Stimulated activated CD4-positive, alpha-beta T cell treated with anti-CD3 and anti-CD28 coated beads, Interleukin-4, amount 100 ng/mL, for 1 hour (primary cell): ENCODE measurements at places on chromosomes 16 and 17.

- no peak for DNase-seq
Observed at GRCh38 chr17:9204637-9205329, 183.5 kb downstream of the NTN1 start.

GRCh38 chr17:61458000-61458399, 5.8 kb downstream of the TBX4 start:
- DNase-seq: no peak

DNA sequence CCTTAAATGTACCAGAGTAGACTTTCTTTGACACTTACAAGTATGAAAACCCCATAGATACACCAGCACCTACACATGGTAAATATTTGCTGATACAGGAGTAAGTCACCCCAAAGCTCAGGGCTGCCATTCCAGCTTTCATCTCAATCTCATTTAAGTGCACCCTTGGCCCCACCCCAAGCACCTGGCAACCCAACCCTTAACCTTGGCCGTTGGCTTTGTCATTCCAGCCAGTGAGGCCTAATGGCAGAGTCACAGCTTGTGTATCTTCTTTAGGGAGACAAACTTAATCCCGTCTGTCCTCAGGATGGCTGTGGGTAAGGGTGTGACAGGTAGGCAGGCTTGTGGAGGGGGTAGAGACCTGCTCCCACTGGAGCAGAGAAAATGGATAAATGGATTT, 31.5 kb upstream of the TMEM220 start:
- DNase-seq: no peak

- DNase-seq: no peak
Observed at GRCh38 chr16:52953215-52953614, 99.5 kb downstream of the CHD9NB start.

DNA sequence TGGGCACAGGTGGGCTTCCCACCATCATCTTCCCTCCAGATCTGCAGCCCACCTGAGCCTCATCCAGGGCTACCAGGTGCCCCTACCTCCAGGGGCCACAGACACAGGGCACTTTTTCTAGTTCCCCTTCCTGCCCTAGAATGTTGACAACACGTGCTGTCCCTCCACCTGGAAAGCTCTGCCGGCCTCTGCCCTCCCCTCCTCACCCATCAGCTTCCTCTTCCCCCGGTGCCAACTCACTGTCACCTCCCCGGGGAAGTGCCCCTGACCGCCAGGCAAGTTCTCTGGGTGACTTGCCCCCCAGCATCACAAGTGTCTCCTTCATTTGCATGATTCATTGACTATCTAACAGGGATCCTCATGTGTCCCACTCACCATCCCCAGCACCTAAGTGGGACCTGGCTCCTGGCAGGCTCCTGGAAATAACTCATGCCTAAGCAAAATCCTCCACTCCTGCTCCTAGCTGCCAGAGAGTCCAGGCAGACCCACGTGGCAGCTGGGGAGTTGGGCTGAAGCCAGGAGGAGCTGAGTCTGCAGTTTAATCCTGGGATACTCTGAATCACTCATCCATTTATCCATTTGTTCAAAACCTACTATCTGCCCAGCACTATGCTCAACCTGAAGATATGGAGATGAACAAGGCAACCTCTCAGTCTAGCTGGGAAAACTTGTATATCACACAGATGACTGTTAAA, 304.4 kb downstream of the FOXL1 start:
- DNase-seq: no peak

GRCh38 chr16:17469011-17469740, 1.6 kb downstream of the XYLT1 start:
- DNase-seq: no peak

GRCh38 chr17:79836510-79836971, 2.7 kb downstream of the CBX4 start:
- no peak for DNase-seq

DNA sequence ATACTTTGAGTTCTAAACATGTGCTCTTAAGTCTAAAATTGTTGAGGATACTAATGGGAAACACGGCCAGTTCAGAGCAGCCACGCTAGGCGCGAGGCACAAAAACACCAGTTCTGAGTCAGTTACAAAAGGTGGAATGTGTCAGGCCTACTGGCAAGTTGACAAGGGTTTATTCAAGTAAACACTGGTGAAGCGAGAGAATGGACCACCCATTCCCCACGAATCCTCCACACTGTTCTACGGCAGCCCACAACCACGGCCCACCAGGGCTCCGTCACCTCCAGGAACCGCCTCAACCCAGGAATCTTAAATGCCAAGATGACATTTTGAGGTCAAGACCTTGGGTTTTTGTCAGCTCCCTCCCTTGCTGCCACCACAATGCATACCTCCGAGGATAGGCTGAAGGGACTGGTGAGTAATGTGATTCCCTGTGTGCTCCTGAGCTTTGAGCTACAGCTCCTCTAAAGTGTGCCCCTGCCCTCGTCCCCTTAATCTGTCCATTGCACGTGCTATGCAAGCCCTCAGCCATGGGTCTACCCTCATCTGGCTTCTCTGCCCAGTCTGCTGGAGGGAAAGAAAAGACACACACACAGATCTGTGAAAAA, 28.5 kb upstream of the TRAP1 start:
- DNase-seq: no peak

DNA sequence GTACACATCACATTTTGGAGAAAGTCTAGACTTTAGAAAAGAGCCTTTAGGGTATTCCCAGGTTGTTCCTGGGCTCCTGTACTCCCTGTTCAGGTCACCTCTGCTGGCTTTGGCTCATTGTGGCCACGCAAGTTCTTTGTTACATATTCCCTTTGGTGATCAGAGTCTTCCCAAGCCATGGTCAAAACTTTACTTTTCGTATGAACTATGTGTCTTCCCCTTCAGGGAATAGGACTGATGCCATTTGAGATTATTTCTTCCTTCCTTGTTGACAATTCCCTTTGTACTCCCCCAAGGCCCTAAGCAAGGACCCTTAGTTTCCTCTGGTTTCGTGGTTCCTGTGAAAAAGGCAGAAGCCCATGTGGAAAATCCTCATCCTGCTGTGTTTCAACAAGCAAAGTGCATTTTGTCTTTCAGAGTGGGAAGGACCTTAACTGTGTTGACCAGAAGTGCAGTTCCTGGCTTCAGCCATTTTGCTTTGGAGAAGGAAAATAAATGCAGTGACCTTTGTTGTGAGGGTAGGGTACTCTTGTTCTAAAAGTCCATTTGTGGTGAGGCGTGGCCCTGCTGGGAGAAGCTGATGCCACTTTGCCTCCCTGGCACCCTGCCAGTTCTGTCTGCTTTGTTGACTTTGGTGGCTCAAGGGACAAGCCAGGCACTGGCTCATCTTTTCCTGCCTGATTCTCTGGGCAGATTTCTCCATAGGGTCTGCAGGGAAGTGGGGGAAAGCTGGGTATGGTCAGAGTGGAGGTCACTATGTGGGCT, 55.1 kb downstream of the ZNRF1 start:
- DNase-seq: no peak

DNA sequence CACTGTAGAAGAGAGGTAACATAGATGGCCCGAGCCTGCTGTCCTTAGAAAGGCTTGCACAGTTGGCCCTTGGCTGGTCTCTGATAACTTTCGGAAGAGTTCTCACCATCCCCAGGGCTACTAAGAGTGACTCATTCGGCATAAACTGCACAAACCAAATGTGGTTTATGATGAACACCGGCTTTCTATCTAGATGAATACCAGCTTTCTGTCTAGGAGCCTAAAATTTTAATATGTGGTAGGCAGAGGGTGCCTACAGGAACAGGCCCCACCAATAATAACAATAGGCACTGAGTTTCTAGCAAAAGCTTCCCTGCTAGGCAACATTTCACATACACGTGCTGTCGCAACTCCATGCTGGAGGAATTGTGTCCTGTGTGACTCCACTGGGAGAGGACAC, 15.4 kb downstream of the CNOT1 start:
- DNase-seq: no peak

GRCh38 chr17:5545051-5545987, 39.0 kb downstream of the NLRP1 start:
- no peak for DNase-seq

DNA sequence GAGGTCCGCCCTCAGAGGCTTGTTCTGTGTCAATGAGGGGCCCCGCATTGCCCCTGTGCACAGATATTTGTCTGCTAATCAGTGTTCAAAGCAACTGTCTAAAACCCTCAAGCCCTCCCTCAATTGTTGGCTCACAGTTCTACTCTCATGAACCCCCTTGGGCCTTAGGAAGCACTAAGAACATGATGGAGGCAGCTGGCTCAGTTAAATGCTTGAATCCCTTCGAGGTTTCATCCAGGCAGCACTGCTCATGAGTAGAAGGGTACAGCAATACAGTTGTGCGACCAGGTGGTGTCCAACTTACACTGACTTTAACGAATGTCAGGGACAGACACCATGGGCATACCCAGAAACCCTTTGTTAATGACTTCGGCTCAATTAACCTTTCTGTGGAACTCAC, 89.2 kb upstream of the WSCD1 start:
- DNase-seq: no peak

- no peak for DNase-seq
Observed at GRCh38 chr17:17605729-17606088, 14.2 kb upstream of the PEMT start.

- peak; percentile 62 for DNase-seq
Observed at GRCh38 chr17:1485423-1486376, 6.8 kb downstream of the MYO1C start.

DNA sequence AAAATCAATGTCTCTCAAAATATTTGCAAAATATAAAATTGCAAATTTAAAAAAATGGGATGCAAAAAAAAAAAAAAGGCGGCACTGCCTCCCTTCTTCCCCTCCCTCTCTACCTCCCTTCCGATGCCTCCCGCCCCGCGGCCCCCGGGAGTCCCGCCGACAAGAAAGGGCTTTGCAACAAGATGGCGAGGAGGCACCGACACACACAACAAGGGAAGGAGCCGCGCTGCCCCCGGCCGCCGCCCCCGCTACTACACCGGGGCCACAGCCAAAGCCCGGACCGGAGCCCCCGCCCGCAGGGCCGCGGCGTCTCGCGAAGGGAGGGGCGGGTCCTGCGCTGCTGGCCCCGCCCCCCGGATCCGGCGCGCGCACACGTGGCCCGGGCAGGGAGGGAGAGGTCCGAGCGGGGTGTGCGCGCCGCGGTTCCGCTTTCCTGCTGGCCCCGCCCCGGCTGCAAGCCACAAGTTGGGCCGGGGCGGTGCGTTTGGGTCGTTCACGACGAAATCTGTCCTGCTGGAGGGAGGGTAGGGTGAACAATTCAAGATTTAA, at the start of gene MNT:
Gene MNT (minus strand): TSS at position 184 of the 549 bp plus-strand sequence. CDS start 348 bp downstream, outside the sequence.
- DNase-seq: peak; percentile 92

DNA sequence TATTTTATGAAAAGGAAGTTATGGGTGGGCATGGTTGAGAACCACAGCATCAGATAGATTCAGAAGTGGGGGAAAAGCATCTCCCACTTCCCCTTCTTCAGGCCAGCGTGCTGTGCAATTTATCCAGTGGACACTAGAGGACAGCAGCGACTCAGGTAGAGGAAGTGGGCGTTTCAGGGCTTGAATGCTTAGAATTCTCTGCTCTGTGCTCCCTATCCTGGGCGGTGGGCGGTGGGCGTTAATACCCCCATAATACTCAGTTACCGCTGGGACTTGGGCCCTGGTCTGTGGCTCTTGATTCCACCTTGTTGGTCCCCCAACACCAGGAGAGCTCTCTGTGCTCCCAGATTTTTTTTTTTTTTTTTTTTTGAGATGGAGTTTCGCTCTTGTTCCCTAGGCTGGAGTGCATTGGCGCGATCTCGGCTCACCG, 3.7 kb upstream of the LYZL6 start:
- peak; percentile 30 for DNase-seq

DNA sequence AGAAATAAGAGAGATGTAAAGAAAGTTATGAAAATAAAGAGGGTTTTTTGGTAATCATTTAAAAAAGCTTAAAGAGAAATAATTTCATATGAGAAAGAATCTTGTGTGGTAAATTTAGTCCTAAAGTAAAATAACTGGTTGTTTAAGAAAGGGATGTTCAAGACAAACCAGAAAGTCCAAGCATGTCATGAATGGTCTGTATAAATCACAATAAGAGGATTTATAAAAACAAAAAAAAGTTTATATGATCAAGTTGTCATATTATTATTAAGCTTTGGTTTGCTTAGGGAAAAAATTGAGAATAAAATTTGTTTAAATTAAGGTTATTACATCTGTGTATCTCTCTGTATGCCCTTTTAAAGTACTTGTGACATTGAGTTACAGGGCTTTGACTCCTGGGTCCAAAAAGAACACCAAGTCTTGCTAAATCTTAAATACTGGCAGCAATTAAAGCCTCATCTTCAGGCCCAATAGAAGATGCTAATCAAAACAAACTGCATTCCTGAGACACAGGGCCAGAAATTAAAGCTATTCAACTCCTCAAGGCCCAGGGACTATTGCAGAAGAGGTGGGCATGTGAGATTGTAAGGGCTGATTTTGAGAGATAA, 15.6 kb upstream of the TRIM25 start:
- DNase-seq: no peak

- DNase-seq: no peak
Observed at GRCh38 chr17:31654936-31655335, 204.1 kb downstream of the COPRS start.

GRCh38 chr17:38534498-38534885, 71.3 kb downstream of the SRCIN1 start:
- DNase-seq: no peak

DNA sequence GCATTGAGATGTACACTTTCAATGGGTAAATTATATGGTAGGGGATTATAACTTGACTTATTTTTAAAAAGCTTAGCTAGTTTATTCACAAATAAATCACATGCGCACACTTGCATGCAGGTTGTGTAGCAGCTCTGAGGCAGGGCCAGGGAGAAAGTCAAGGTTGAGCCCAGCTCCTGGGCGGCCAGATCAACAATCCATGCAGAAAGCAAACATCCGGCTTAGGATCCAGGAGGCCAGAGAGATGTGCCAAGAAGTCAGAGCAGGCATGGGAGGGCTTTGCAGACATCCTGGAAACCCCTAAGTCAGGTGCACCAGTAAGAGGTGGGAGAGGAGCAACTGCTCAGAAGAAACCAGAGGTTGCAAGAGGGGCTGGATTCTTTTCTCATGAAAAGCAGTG, 186.5 kb downstream of the AXIN2 start:
- DNase-seq: no peak

DNA sequence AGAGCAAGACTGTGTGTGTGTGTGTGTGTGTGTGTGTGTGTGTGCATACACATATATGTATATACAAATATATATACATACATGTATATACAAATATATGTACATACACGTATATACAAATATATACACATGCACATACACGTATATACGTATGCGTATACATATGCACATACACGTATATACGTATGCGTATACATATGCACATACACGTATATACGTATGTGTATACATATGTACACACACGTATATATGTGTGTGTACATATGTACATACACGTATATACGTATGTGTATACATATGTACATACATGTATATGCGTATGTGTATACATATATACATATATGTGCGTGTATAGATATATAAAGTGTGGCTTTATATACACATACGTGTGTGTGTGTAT, 31.4 kb downstream of the SPHK1 start:
- DNase-seq: no peak
